ENCODE measurements at places on chromosomes 6 and 20. TPM values are rescaled to one million over a fixed set of nuclear protein-coding genes. Genes with fewer than 3 reads are reported as not detected.

The COL21A1 gene
- total RNA-seq: under 0.01 TPM

The SMPDL3A gene
- total RNA-seq: 21.3 TPM

GRCh38 chr6:132974122-132974521, 159.8 kb downstream of the RPS12 start:
- DNase-seq: no peak

GRCh38 chr6:17494177-17494576, 100.8 kb downstream of the CAP2 start:
- DNase-seq: no peak

DNA sequence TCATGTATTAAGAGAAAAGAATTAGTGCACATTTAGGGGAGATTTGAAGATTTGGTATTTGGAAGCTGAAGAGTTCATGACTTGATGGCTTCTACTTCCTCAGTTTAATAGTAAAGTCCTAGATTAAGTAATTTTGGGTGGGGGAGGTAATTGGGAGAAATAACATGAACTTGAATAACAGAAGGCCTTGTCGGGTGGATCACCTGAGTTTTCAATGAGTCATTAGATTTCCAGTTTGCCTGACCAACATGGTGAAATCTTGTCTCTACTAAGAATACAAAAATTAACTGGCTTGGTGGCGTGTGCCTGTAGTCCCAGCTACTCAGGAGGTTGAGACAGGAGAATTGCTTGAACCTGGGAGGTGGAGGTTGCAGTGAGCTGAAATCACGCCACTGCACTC, 181.0 kb downstream of the GJA1 start:
- DNase-seq: no peak

- DNase-seq: no peak
Observed at GRCh38 chr6:138971601-138972000, 16.5 kb downstream of the REPS1 start.

DNA sequence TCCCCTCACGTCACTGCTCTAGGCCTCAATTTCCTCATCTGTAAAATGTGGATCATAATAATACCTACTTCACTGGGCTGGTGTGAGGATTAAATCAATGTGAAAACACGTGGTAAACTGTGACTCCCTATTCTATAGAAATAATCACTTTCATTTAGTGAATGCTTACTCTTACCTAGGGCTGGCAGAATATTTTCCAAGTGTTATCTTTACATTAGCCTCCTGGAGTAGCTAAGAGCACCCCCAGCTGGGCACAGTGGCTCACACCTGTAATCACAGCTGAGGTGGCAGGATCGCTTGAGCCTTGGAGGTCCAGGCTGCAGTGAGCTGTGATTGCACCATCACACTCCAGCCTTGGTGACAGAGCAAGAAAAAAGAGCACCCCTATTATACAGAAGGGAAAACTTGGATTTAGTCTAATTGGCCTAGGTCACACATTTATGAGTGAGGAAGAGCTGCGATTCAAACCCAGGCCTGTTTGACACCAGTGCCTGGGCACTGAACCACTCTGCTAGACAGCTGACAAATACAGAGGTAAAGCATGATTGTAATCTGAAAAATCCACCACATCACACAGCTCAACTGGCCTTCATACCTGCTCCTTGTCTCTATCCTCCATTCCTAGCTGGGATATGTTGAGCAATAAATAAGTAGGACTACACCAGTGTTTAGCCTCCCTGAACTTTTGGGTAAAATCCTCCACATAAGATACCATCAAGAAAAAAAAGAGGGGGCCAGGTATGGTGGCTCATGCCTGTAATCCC, 1.4 kb upstream of the SNTA1 start:
- DNase-seq: peak; percentile 13

DNA sequence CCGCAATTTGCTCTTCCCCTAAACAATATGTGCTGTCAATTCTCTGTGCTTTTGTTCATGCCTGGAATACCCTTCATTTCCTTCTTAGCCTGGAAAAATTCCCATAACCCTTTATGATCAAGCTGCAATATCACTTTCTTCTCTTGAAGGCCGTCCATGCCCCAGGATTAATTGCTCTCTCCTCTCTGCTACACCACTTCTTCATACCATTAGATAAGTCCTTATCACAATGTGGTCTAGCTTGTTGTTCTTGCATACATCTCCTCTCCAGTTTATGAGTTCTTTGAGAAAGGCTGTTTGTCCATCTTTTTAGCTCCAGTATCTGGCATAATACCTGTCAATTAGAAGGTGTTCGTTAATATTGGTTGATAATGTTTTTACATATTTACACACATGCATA, 111.2 kb upstream of the SAMD5 start:
- no peak for DNase-seq

DNA sequence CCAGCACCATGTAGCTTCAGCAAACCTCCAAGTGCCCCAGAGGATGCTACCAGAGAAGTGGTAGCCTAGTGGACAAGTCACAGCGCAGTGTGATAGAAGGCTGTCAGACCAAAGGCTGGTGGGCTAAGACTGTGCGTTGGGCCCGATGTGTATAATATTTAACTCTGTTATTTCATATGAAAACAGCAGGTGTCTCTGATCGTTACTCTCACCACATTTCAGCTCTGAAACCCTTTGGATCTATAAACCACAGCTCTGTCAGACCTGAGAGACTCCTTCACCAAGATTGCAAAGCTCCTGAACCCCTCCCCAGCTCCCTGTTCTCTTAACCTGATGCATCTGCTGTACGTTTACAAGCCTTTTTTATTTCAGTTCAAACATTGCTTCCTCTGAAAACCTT, 43.8 kb downstream of the ISM1 start:
- DNase-seq: no peak

DNA sequence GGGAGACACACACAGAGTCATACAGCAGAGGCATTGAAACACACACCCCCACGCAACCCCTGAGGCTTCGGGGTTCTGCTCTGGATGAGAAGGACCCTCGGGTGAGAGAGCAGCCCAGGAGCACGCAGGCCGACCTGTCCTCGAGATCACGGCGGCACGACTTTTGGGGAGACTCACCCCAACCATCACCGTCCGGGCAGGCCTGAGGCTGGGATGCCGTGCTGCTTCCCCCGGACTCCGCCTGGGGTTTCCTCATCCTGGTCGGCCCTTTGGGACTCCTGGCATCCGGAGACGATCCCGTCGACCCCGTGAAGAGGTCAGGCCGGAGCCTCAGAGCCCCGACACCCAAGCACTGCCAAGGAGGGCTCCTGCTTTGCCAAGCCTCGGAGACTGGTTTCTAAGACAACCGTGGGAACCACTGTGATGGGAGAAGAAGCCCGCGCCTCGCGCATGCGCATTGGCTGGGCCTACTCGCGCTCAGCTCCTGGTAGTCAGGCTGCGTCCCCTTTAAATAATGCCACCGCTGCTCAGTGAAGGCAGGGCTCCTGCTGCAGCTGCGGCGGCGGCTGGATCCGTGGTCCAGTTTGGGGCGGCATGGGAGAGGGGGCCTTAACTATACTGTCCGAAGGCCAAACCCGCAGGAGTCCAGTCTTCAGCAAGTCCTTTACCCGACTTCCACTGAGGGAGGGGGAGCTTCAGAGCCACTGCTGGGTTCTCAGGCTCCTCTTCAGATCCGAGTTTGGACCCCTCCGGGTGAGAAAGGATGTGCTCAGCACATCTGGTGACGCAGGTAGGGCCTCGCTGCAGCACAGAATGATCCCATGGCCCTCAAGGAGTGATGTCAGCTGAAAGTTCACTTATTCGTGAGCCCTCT, 171.4 kb upstream of the ZNF337 start:
- peak; percentile 63 for DNase-seq
